Pancreas (tissue), 10 donors: ENCODE measurements at places on chromosomes 7 and 10.

GRCh38 chr7:139731802-139732470 is 45.9 kb downstream of the HIPK2 start:
- DNase-seq: peak; percentile 80

GRCh38 chr10:131513445-131513844 is 201.9 kb upstream of the TCERG1L start:
- no peak for DNase-seq

GRCh38 chr10:26448706-26449435 is 10.7 kb downstream of the APBB1IP start:
- no peak for DNase-seq

DNA sequence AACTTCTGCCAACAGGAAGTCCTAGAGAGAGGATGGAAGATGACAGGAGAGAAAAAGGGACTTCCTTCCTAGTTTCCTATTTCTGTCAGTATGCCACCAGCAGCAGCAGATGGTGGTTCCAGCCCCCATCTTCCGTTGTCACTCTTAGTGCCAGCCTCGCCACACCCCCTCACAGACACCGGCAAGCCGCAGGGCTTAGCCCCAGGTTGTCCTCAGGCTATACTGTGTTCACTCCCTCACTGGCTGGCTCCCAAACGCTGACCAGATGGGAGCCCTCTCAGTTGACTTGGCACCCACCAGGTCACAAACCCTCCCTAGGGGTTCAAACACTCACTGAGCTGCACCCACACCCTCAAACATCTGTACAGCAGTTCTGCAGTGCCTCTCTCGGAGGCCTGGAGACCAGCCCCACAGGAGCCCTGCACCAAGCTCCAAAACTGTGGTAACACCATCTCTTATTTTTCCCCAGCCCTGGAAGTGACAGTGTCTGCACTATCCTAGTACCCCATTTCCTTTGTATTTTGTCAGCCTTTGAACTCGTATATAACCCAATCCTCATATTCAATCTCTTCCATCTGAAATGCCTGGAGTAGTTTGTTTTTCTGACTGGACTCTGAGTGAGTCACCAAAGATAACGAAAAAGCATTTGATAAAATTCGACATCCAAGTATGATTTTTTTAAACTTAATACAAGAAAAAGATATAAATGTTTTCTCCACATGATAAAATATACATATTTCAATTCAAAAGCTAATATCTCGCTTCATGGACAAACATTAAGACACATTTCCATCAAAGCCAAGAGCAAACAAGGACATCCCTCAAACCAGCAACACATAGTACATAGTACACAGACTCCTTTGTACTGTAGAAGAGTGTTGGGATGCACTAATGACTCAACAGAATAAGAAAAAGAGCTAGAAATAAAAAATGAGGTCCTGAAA is 34.5 kb downstream of the SMURF1 start:
- no peak for DNase-seq

DNA sequence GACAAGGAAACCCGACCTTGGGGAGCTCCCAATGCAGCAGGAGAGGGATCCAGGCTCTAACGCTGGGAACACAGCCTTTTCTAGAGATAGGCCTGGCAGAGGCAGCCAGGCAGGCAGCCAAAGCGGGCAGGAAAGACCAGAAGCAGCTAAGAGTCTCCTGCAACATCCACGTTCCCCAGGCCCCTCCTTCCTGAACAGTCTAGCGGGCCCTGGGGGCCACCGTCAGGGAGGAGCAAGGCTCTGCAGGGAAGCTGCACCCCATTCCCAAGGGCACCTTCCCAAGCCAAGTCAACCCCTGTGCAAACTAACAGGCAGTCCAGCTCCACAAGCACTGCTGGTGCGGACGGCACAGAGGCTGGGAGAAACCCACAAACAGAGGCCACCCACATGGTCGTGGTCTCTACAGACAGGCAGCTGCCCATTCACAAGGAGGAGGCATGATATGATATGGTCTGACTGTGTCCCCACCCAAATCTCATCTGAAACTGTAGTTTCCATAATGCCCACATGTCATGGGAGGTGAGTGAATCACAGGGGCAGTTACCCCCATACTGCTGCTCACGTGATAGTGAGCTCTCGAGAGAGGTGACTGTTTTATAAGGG is 115.7 kb downstream of the MAD1L1 start:
- no peak for DNase-seq
